ENCODE measurements at places on chromosomes 5 and 9.

DNA sequence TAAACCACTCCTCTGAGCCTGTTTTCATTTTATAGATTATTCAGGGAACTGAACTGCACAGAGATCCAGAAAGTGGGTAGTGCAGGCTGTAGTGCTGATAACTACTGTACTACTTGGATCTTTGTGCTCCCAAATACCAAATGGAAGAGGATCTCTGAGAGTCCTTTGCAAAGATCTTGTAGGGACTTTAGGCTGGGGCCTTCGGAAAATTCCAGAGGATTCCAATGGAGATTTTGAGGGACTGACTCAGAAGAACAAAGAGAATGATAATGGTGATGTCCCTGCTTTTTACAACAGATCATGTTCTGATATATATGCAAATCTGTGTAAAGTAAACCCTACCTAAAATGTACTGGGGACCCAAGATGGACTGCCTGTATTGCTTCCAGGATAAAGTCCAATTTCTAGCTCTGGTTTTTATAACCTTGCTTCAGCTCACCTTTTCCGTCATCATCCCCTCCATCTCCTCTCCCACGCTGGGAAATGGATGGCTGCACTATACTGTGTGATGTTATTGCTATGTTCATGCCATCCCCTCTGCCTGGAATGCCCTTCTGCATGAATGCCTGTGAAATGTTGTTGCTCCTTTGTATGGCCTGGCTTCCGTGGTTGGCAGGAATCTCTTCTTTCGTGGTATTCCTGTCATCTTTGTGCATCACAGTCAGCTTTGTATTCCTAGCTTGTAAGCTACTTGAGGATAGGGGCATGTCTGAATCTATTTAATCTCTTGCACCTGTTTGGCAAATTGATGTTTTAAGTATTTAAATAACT lies 9.7 kb upstream of the PSMD5 start:
- DNase-seq, result no peak

DNA sequence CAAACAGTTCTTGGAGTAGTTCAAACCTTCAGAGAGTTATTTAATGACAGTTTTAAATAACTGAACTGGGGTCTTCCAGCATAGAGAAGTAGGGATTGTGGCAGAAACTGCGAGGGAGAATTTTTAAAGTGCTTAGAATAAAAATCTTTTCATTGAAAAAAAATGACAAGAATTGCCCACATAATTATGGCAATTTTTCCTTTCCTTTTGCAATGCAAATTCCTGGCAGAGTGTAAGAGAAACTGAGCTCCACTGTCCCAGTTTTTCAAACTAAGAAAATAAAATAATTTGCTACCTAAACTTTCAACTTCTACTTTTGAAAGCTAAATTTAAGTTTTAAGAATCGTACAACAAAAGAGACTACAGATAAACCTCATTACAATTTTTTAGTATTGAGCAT lies 2.3 kb upstream of the PTGER4 start:
- DNase-seq, result no peak

DNA sequence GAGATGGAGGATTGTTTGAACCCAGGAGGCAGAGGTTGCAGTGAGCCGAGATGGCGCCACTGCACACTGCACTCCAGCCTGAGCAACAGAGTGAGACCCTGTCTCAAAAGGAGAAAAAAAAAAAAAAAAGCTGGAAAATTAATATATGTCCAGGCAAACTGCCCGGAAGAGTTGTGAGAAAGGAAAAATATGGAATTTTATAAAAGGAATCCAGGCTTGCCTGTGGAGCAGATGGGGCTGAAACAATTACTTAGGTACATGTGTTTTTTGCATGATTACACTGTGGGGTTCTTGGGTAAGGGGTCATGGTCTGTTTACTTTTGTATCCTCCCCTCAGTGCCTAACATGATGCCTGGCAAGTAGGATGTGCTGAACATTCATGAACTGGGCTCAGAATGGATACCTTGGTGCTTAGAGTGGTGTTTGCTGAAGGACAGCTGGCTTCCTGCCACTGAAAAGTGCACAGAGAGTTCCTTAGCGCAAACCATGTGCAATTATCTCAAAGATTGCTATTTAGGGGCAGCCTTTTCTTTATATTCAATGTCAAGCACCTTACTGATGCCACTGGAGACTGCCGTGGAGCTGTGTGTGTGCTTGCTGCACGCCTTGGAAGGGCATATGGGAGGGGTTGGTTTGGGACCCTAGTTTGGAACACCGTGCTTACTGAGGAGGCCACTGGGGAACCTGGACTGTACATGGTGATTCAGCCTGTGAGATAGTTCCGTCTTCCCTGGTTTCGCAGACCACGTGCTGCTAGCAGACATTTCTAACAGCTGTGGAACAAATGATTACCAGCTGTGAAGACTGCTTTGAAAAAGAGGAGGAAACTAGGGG lies 78.4 kb downstream of the MAP1B start:
- peak; percentile 75 for DNase-seq

GRCh38 chr9:32503008-32503407 lies 23.0 kb downstream of the RIGI start:
- DNase-seq, result no peak

DNA sequence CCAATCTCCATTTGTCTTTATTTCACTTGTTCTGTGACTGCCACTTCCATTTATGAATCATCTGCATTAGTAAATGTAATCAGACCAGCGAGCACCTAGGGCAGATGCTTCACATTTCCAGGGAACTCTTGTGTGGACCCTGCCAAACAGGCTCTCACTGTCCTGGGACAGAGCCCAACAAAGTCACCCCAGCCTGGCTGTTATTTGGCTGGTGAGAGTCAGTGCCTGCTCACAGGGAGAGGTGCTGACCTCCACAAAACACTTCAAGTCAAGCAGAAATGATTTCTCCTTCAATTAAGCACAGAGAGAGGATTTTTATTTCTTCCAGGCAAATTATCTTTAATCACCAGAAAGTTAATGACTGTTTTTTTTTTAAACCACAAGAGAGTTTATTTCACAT lies 568.0 kb downstream of the MTRR start:
- no peak for DNase-seq

DNA sequence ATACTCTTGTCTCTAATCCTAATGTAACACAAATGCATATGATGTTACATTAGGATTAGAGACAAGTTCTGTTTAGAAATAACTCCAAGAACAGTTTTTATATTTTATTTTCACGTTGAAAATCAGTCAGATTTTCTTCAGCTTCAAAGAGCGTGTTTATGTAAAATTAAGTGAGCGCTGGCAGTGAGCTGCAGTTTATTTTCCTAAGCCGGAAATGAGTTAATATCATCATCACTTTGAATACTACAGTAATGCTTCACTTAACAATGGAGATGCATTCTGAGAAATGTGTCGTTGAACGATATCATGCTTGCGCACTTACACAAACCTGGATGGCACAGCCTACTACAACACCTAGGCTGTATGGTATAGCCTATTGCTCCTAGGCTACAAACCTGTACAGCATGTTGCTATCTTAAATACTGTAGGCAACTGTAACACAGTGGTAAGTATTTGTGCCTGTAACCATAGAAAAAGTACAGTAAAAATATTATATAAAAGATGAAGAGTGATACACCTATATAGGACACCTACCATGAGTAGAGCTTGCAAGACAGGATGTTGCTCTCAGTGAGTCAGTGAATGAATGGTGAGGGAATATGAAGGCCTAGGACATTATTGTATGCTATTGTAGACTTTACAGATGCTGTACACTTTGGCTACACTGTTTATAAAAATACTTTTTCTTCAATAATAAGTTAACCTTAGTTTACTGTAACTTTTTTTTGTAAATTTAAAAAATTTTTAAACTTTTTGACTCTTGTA lies 65.9 kb upstream of the C5orf46 start:
- DNase-seq, result no peak

DNA sequence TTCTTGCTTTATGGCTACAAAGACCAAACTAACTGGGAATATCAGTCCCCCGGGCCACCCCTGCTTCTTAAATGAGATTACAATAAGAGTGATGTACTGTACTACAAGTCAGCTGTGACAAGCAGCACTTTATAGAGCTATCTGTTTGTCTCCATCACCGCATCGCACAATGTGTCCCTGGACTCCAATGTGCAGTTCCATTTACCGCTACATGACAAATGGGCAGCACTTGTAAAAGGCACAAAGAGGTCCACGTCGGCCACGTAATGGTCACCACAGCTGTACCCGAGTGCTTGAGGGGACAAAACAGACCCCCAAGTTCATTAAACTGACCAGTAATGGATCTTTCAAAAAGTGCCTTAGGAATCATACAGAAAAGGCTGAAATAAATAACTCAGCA lies 54.1 kb downstream of the PSMB7 start:
- no peak for DNase-seq

- no peak for DNase-seq
Measured at GRCh38 chr5:21918451-21918850, 934.7 kb downstream of the CDH12 start.

GRCh38 chr9:130343445-130343918 lies 77.9 kb downstream of the HMCN2 start:
- no peak for DNase-seq

GRCh38 chr5:174325431-174325830 lies 279.9 kb downstream of the NSG2 start:
- DNase-seq, result no peak

DNA sequence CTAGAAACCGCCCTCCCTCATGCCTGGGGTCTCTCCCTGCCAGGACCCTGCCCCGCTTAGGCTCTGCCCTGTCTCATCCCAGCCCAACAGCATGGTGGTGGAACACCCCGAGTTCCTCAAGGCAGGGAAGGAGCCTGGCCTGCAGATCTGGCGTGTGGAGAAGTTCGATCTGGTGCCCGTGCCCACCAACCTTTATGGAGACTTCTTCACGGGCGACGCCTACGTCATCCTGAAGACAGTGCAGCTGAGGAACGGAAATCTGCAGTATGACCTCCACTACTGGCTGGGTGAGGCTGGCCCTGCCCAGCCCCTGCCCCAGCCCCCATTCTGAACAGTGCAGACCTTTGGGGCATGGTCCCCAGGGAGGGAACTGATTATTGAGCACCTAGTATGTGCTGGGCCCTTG lies 33.9 kb downstream of the GSN start:
- no peak for DNase-seq

DNA sequence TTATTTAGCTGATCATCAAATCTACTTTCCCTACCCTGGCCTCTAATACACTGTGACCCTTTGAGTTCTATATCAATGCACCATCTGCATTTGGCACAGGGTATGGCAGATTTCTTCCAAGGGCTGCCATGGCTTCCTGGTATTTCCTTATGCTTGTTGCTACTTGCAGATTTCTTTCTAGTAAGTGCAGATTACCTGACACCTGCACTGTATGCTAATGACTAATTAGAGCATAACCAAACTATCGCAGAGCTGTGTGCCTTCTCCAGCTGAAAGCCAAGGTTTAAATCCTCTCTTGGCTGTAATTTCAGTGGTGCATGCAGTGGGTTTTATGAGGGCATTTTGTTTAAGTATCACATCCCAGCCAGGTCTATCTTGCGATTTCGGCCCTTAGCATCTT lies 293.7 kb downstream of the KIF4B start:
- no peak for DNase-seq

- no peak for DNase-seq
Measured at GRCh38 chr5:132291026-132291425, 3.2 kb upstream of the SLC22A4 start.

GRCh38 chr5:42784132-42784531 lies 27.5 kb downstream of the CCDC152 start:
- no peak for DNase-seq

GRCh38 chr5:155711882-155712281 lies 615.1 kb upstream of the SGCD start:
- DNase-seq, result no peak

DNA sequence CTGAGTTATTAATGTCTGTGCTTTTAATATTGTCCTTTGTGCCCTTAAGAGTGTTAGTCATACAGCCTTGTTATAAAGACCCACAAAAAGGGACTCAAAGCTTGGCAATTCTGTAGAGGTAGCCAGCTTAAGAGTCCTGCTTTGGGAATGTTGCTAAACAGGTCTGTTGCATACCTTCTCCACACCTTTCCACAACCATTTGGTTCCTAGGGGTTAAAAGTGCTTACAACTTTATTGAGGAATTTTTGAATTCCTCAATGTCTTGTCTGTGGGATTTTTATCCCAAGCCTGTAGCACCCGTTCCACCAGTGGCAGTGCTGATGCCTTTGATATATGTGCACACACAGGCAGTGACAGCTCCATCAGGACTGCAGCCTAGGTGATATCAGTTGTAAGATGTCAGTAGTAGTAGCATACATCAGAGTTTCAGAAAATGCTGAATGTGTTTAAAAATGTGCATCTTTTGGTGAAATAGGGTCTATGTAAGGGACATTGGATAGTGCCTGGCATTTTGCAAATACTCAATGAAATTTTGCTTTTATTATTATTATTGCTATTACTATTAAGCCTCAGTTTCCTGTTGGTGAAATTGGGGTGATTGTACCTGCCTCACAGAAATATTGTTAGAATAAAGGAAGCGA lies 68.5 kb downstream of the WWC1 start:
- no peak for DNase-seq

DNA sequence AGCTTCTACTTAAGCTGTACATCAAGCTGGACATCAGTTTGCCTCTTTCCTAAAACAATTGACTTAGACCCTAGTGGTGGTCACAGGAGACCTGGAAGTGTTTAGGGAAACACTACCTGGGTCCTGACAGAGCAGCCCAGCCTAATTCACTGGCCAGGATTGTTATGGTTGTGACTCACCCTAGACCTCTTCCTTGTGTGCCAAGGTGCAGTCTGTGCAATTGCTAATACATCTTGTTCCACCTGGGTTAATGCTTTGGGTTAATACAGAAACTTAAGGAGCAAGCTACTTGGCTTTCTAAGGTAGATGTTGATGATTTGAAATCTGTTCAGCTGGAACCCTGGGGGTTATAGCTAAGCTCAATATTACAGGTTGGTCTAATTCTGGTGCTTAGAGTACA lies 48.7 kb upstream of the SLC46A2 start:
- no peak for DNase-seq

- no peak for DNase-seq
Measured at GRCh38 chr5:66239034-66239433, 94.9 kb downstream of the SREK1 start.

- DNase-seq, result no peak
Measured at GRCh38 chr5:163595932-163596607, 90.7 kb downstream of the MAT2B start.

DNA sequence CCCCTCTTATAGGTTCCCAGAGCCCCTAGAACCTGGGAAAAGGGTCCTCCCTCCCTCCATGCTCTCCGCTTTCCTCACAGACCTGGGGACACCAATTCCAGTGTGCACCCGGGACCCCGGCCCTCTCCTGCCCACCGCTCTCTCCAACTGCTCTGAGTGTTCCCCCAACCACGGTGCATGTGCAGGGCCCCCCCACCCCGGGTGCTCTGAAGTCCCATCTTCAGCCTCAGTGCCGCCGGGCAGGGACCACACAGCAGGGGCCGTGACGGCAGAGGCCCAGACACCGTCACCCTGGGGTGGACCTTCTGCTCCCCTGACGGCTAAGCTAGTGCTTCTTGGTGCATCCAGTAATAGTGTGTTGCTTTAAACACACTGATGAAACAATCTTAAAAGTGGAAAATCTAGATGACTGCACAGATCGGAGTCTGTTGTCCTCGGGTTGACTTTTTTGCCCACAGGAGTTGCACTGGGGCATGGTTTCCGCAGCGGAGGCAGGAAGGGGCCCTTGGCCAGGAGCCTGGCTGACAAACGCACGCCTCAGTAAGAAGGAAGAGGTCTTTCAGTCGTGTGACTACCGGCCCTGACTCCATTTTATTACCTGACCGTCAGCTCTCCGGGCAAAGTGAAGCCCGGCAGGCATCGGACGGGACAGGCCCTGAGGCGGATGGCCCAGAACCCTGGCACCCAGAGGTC lies 36.2 kb upstream of the SLC6A3 start:
- no peak for DNase-seq
